ENCODE measurements at places on chromosomes 2 and 18.

DNA sequence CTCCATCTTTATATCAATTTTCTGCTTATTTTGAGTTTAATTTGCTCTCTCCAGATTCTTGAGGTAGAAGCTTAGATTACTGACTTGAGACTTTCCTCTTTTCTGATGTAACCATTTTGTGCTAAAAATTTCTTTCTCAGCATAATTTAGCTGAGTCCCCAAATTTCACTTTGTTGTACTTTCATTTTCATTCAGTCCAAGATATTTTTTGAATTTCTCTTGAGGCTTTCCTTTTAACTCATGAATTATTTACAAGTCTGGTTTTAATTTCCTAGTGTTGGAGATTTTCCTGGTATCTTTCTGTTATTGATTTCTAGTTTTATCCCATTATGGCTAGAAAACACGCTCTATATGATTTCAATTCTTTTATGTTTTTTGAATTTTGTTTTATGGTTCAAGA is 144.7 kb upstream of the PGAP1 start:
- no peak for DNase-seq

DNA sequence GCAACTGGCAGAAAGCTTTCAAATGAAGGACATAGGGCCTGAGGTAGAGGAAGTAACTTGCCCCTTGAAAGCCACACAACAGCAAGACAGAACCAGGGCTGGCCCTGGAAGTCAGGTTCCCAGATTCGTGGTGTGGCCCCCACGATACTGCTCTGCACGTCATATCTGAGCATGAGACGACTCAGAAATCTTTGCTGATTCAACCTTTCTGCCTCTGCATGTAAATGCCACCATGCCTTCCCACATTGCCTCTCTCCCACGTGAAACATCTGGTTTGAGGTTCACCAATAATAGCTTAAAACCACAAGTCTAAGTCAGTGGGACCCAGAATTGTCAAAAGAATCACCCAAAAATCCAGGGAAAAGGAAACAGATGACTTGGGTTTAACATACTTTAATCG is 214.0 kb upstream of the TRIB2 start:
- DNase-seq: no peak

- DNase-seq: no peak
Observed at GRCh38 chr2:239603411-239604356, 202.9 kb upstream of the HDAC4 start.

- no peak for DNase-seq
Observed at GRCh38 chr18:74652392-74652988, 54.8 kb downstream of the ZNF407 start.

DNA sequence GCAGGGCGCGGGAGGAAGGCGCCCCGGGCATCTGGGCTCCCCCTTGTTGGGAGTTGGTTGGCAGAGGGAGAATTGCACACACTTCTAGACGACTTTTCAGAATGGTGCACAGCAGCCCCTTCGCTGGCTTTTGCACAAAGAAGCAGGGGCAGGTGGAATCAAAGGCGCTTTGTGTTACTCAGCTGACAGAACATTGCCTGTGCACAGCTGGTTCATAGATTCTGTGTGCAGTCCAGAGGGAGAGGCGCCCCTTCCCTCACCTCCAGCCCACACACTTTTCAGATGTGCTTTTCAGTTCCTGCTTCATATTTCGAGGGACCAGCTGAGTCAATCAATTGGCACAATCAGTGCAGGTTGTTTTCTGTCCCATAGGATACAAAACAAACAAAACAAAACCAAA is 348.4 kb upstream of the RAB12 start:
- no peak for DNase-seq

DNA sequence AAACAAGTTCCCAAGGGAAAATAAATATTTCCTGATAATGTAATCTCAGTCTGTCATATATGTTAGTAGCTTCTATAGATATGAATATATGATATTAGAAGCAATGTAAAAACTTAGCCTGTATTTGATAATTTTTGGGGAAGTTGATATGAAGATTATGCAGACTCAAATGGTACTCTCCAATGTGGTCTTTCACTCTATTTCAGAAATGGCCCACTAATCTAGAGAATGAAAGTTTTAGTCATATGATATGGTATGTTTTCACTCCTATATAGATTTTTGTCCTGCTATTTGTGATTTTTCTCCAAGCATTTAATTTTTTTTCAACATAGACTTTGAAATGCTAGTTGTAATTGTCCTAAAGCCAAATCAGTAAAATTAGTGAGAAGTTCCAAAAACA is 236.7 kb upstream of the BOD1L2 start:
- no peak for DNase-seq

DNA sequence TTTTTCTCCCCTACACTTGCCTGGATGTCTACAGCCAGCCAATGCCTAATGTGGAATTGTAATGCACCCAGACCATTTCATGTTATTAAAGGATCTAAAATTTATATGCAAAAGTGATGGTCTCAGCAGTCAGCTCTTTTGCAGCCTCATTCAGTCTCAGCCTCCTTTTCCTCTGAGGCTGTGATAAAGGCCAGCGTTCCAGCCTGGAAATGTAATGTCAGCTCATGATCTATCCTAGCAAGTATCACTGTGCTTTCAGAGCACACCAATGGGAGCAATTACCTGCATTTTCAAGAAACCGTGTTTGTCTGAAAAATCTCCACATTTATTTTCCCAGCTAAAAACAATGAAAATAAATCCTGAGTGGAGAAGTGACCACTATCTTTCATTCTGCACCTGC is 274.6 kb downstream of the CDH20 start:
- no peak for DNase-seq

DNA sequence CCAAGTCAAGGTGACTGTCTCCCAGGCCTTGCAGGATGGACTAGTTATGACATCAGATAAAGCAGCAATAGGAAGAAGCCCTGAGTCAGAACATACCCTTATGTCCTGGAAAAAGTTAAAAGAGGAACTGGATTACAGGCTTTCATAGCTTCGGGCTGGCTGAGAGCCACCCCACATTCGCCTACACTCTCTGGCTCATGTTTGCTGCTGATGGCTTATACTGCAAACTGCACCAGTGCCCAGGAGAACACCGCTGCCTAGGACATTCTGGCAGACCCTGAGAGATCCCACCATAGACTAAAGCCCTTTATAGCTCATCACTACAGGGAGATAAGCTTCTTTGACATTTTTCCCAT is 20.3 kb downstream of the SLC8A1 start:
- no peak for DNase-seq

- no peak for DNase-seq
Observed at GRCh38 chr18:29156531-29156930, 979.6 kb upstream of the CDH2 start.

- no peak for DNase-seq
Observed at GRCh38 chr2:205929246-205929942, 156.6 kb downstream of the INO80D start.

- DNase-seq: no peak
Observed at GRCh38 chr2:12616456-12617156, 100.1 kb upstream of the TRIB2 start.

GRCh38 chr2:218236829-218237228 is 19.8 kb downstream of the ARPC2 start:
- no peak for DNase-seq

GRCh38 chr2:19682493-19682892 is 219.3 kb downstream of the TTC32 start:
- DNase-seq: no peak

- no peak for DNase-seq
Observed at GRCh38 chr2:12543978-12544558, 172.7 kb upstream of the TRIB2 start.

DNA sequence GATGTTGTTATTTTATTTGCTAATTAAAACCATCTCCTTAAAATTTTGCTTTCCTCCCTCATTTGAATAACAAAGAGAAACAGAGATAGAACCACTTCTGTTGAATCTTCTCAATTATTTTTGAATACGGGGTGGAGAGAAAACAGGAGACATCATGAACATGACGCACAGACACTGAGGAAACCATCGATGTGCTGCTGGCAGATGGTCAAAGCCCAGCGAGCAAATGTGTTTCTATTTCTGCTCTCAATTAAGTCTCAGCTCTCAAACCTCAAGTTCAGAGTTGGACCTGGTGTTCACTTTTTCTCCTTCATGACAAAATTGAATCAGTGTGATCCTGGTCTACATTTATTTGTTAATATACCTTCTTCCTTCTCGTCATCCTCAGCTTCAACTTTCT is 36.1 kb upstream of the TWIST2 start:
- DNase-seq: no peak

GRCh38 chr2:67726416-67726815 is 329.3 kb downstream of the ETAA1 start:
- no peak for DNase-seq

DNA sequence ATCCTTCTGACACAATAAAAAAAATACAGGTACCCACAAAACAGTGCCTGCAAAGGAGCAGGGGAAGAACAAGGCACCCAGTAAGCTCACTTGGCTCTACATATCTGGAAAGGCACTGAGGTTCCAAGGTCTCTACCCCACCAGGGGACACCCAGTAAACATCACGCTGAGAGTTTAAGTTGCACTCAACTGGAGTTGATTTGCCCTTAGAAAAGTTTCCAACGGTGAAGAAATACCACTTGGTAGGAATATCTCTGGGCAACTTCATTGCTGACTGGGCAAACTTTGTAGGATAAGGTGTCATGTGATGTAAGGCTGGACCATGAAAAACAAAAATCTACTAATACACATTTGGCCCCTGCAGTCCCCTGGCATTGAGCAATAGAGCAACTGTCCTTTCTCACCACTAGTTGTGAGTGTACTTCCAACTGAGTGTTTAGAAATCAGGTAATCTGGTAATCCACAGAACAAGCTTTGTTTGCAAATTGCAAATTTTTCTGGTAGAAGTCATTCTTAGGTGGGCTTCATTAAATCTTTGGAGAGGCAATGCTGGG is 14.2 kb downstream of the ST8SIA3 start:
- no peak for DNase-seq

GRCh38 chr2:144571770-144572169 is 51.9 kb upstream of the ZEB2 start:
- no peak for DNase-seq

DNA sequence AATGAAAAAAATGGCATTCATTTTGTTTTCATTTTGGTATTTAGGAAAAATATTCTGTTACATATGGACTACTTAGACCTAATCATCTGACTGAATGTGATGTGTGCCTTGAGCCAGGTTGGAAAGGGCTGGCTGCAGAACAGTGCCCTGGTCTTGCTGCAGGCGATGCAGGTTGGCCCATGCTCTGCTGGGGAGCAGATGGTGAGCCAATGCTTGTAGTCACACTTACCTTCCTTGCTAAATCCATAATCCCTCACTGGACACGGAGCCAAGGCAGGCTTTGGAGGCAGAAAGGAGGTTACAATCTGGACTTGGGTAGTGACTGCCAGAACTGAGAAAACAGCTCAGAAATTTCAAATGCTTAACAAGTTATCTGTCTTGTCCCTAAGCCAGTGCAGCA is 228.7 kb downstream of the ARHGAP15 start:
- DNase-seq: no peak

DNA sequence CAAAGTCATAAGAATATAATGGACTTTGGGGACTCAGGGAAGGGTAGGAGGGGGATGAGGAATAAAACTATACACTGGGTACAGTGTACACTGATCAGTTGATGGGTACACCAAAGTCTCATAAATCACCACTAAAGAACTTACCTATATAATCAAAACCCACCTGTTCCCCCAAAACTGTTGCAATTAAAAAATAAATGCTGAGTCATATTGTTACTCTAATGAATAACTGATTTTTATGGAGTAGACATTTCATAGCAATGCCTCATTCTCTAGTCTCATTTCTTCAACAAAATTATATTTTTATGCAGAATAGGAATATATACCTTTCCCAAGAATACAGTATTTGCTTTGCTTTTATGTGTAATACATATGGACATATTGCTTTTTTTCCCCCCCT is 181.2 kb downstream of the ST6GAL2 start:
- no peak for DNase-seq

DNA sequence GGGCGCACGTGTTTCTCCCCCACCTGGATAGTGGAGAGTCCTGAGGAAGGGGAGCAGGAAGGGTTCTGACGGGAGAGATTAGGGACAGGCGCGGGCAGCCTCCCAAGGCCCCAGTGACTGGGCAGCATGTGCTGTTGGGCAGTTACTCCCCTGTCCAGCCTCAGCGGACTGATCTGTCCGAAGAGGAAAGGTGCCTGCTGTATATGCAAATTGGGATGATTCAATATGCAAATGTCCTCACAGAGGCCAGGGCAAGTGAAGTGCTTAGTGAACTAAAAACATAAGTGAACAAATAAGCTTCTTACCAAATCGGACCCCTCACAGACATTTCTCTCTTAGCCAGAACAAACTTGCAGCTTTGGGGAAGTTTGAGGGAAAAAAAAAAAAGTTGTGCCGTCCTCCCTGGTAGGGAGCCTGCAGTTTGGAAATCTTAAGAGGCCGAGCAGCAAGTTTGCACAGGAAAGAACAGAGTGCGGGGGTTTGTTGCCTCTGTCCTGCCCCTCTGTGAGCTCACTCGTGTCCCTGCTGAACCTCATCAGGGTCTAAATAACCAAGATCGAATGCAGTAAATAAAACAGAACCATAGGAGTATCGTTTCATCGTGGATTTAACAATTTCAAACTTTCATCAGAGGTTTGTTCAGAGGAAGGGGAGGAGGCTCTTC is 141.4 kb downstream of the KCTD1 start:
- DNase-seq: no peak

- DNase-seq: no peak
Observed at GRCh38 chr2:26754972-26755670, 9.0 kb upstream of the SLC35F6 start.

- DNase-seq: no peak
Observed at GRCh38 chr18:50895350-50896045, 16.6 kb downstream of the ME2 start.

DNA sequence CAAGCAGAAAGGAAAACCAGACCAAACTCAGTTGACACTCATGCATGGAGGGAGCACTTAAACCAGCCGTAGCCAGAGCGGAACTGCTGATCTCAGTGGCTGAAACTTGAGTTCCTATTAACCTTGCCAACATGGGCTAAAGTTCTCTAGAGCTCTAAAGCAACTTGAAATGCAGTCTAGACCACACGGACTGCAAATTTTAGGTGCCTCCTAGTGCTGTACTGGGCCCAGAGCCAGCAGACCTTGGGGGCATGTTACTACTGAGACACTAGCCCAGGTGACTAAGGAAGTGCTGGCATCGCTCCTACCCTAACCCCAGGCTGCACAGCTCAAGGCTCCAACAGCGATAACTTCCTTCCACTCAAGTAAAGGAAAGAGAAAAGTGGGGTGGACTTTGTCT is 236.5 kb downstream of the AKAIN1 start:
- DNase-seq: no peak

GRCh38 chr18:3970929-3971328 is 484.2 kb downstream of the DLGAP1 start:
- DNase-seq: no peak

- no peak for DNase-seq
Observed at GRCh38 chr2:37928377-37928776, 3.3 kb downstream of the RMDN2 start.
